Stimulated activated CD4-positive, alpha-beta T cell treated with anti-CD3 and anti-CD28 coated beads, Interleukin-15, amount 100 ng/mL, for 24 hours (primary cell): ENCODE measurements at places on chromosomes 5 and 9.

- DNase-seq = peak; percentile 14
These were observed 33.8 kb downstream of the TGFBI start for GRCh38 chr5:136062366-136063274.

- no peak for DNase-seq
These were observed 50.4 kb upstream of the APC start for GRCh38 chr5:112687306-112687705.

DNA sequence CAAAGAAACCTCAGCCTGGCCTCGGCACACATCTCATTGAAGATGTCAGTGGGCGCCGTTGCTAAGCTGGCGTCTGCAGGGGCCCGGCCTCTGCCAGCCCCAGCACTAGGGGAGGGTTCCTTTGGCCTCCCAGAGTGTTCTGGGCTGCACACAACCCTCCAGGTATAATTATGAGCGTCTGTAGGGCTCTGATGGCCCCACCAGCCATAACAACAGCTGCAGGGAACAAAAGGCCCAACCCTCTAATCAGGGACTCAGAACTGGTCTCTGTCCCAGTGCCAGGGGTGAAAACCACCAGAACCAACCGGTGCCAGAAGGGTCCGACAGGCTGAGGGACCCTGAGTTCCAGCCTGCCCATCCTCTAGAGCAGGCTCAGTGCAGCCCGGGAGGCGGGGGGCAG, 39.5 kb upstream of the SLC12A7 start:
- DNase-seq = no peak

DNA sequence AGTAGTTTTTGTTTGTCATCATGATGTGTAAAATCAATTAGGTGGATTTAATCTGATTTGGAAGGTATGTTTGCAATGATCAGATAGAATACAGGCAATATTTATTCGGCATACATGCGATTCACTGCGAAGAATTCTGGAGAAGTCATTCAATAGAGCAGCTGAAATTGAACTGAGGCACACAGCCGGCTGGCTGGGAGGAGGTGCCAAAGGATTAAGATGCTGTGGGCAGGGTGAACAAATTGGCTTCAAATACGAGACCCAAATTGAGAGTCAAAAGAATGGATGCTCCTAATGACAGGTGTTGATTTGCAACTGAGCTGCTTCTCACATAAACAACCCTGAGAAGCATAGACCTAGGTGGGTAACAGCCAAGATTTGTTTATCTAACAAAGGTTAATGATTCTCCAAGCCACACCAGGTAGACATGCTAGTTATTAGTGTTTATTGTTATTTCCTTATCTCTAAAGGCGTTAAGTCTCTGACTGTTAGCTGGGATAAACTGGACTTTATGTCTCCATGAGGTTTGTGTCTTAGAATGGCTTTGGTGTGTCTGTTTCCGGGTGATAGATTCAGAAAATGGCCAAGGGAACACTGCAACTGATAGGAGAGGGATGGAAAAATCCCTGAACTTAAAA, 55.3 kb upstream of the CLINT1 start:
- no peak for DNase-seq

- no peak for DNase-seq
These were observed 47.0 kb downstream of the SLC44A1 start for GRCh38 chr9:105291422-105291859.

GRCh38 chr9:90568667-90569066, 74.0 kb downstream of the DIRAS2 start:
- no peak for DNase-seq

DNA sequence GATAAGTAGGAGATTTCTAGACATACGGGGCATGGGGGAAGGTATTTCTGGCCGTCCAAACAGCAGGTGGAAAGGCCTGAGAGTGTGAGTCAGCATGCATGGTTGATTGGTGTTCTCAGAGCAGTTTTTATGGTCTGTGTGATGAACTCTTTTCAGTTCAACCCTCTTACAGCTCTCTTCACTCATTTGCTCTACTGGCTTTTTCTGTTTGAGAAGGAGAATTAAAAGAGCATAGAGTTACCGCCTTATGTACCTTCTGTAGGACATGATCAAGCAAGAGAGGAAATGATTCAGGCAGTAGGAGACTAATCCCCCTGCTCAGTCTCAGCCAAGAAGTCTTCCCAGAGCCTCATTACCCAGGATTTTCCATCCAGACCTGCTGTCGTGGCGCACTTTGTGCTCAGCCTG, 92.4 kb downstream of the PRDM6 start:
- DNase-seq = no peak

GRCh38 chr9:90847971-90848370, 46.4 kb downstream of the SYK start:
- no peak for DNase-seq

DNA sequence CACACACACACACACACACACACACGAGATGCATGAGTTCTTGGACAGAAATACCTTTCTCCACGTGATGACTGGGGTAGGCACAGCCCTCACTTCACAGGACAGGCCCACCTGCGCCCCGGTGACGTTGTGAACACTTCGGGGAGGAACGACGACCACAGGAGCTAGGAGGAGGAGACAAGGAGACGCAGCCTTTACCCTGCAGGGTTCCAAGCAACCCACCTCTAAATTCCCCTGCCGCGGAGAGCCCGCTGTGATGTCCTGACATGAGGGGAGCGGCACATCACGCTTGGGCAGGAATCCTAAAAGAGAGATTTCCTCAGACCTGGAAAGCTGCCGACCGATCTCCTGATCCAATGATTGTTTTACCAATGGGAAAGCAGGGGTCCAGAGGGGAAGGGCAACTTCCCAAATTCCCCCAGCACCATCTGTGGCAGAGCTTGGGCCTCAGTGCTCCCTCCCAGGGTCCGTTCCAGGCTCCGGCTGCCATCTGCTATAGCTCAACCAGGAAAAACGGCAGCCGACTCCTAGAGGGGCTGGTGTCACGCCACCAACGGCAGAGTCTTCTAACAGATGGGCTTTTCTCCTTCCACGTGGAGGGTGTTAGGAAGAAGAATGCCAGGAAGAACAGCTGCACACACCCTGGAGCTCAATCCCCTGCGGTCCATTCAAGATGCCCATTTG, 10.1 kb downstream of the IGFBPL1 start:
- DNase-seq = no peak

GRCh38 chr5:153350175-153350883, 140.1 kb upstream of the GRIA1 start:
- no peak for DNase-seq

DNA sequence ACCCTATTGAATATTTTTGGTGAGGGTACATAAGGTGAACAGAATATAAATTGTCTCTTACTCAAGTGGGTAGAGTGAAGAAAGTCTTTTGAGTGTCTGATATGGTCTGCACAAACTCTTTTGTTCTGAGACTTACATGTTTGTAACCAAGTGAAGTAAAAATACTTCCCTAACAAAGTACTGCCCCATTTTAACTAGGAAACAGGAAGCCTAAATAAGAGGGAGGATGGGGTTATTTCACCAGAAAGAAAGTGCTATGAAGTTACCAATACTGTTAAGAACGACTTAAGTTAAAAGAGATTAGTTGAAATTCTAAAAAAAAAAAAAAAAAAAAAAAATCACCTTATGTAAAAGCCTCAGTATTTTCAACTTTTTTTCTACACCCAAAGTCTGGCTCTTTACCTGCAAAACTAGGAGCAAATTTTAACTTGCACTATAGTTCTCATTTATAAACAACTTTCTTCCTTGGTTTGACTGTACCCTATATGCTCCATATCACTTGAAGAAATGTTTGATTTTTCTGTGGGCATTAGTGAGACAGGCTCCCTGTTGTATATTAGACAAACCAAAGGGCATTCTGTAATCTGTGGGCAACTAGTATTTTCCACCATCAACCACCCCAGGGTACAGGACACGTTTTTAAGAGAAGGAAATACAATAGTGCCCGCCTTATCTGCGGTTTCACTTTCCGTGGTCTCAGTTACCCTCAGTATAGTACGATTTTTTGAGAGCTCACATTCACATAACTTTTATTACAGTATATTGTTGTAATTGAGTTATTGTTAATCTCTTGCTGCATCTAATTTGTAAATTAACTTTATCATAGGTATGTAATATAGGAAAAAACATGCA, 127.7 kb downstream of the NR3C1 start:
- no peak for DNase-seq

- DNase-seq = no peak
These were observed 839.9 kb downstream of the MAT2B start for GRCh38 chr5:164345173-164345849.

- DNase-seq = no peak
These were observed 897 bp downstream of the ROPN1L start for GRCh38 chr5:10442576-10442975.

DNA sequence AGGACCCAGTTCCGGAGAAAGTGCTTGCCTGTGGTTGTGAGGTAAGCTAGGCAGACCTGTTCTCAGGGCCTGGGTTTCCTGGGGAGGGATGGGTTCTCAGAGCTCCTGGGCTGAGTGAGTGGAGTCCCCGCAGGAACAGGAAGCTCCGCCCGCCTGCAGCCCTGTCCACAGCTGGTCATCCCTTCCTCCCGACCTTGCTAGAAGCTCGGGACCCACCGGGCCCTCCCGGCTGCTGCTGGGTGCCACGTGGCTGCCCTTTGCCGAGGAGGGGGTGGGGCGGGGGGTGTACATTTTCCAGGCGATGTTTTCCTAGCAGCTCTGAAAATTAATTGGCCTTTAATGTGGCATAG, 198.1 kb downstream of the C9orf50 start:
- no peak for DNase-seq

- no peak for DNase-seq
These were observed 17.9 kb upstream of the RLN1 start for GRCh38 chr9:5357431-5358105.

- DNase-seq = no peak
These were observed 785.3 kb upstream of the SEMA6A start for GRCh38 chr5:117359895-117360294.

GRCh38 chr5:109291090-109291489, 118.7 kb downstream of the PJA2 start:
- DNase-seq = no peak

DNA sequence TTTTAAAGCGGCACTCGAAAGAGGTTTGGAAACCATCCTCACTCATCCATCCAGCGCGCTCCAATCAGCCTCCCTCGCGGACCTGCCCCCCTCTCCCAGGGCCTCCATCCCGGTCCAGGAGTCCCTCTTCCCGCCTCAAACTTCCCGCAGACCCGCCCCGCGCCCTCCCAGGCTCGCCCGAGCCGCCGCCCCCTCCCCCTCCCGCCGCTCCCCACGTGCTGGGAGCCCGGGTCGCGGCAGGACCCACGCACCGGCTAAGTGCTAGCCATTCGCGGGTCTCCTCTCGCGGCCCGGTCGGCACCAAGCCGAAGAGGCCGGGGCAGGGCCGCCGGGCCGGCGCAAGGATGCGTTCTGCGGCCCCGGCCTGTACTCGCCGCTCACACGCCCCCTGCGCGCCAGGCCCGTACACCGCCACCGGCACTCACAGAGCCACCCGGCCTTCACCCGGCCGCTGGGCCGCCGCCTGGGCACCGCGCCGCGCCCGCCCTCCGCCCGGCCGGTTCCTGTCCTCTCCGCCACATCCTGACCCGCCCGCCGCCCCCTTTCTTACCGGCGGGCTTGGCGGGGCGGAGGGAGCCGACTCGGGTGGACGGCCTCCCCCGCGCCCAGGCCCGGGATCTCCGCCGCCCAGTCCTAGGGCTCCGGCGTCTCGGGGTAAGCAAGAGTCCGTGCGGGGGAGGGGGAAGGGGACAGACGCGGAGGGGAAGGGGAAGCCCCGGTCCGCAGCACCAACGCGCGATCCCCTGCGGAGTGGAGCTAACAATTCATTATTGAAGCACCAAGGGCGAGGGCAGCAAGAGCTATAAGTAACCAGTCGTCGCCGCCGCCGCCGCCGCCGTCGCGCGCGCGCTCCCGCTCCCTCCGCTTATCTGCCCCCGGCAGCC, 576 bp downstream of the CHD1 start:
- peak; percentile 65 for DNase-seq

GRCh38 chr9:120663380-120663779, 50.9 kb downstream of the MEGF9 start:
- no peak for DNase-seq

DNA sequence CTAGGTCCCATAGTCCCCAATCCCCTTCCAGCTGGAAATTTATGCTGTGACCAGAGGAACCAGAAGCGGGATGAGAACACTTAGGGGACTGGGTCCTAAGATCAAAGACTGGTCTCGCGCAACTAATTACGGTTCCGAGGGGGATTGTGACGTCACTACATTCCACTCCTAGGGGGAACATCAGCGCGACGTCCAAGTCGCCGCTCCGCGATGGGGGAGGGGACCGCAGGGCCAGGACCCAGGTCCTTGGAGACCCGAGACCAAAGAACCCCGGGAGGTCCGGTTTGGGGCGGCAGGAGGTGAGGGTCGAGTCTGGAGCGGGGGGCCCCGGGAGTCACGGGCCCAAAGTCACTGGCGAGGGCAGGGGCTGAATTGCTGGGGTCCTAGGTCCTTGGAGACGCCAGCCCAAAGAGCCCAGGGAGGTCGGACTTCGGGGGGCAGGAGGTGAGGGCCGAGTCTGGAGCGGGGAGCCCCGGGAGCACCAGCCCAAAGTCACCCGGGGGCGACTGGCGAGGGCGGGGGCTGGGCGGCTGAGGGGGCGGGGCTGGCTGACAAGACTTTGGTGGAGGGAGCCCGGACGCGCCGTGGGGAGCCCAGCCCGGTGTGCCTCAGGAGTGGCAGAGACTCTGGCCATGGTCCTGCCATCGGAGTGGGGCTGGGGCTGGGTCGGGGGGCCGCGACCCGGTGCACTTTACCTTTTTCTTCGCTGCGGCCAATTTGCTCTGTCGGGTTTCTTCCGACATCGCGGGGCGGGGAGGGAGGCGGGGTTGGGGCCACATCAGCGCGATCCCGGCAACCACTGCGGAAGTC, at the start of gene GOLGA2:
Gene GOLGA2, minus strand, starts transcription at position 810 of the 810 bp plus-strand sequence. Its CDS starts 31 bp downstream, at position 779.
- DNase-seq = peak; percentile 21

DNA sequence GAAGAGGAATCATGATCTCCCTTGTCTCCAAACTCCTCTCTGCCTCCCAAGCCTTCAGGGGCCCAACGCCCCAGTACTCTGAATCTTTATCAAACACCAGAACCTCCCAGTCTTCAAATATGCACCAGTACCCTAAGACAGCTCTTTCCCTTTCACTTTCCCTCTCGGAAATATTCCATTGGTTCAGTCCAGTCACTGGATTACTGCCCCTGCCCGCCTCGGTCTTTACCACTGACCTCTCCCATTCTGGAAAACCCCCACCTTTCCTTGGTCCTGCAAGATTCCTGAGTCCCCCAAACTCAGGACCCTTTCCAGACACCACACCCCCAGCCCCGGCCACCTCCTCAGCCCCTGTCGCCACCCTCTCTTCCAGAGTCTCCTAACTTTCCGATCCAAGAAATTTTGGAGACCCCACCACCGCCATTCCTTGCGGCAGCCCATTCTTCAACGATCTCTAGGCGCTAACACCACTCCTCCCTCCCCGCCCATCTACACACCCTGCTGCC, 674 bp downstream of the C5orf15 start:
- no peak for DNase-seq

GRCh38 chr5:157288405-157289163, 22.7 kb downstream of the CYFIP2 start:
- DNase-seq = no peak
